ENCODE measurements at places on chromosomes 1 and 21. TPM values are rescaled to one million over a fixed set of nuclear protein-coding genes. Genes with fewer than 3 reads are reported as not detected.
A peak's percentile ranks its signal among the peaks of the same experiment; 100 is the strongest.

DNA sequence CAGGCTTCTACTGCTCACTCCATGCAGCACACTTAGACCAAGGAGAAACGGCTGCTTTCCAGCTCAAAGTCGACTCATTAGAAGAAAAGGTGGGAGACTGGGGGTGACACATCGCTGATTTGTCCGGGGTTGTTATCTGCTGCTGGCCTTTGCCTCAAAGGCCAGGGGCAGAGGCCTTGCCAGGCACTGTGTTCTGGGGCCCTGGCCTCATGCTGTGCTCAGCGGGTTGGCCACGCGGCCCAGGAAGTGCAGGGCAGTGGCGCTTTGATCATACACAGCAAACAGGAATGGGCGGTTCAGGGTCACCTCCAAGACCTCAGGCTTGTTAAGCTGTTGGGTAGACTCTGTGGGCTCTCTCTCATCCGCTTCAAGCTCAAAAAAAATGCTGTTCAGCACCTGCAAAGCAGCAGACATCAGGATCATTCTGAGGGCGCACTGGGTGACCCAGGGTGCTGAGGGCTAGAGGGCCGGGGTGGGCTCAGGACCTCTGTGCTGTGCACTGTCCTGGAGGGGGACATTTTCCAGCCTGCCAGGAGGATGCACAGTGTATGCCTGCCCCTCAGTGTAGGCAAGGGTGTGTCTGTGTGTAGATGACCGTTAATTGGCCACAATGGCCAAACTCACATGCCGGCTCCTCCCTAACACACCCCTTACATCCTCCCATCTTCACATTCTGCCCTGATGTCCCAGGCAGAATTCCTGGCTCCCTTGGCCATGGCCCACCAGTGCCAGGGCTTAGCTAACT lies 10.8 kb downstream of the AGT start:
- DNase-seq: no peak

DNA sequence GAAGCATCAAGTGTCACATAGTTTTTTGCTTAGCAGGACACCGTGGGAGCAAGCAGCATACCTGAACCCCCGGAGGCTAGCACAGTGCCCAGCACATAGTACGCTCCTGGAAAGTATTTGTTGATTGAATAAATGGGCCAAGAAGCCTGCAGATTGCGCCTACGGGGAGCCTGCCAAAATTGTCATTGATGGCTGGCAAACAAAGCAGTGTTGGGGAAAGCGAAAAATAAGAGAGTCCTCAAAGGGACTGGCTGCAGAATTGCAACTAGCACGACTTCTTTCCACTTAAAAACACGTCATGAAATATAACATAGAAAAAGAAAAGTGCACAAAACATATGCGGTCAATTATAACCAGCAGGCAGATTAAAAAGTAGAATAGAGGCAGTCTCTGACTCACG lies 125.2 kb upstream of the GALNT2 start:
- no peak for DNase-seq

DNA sequence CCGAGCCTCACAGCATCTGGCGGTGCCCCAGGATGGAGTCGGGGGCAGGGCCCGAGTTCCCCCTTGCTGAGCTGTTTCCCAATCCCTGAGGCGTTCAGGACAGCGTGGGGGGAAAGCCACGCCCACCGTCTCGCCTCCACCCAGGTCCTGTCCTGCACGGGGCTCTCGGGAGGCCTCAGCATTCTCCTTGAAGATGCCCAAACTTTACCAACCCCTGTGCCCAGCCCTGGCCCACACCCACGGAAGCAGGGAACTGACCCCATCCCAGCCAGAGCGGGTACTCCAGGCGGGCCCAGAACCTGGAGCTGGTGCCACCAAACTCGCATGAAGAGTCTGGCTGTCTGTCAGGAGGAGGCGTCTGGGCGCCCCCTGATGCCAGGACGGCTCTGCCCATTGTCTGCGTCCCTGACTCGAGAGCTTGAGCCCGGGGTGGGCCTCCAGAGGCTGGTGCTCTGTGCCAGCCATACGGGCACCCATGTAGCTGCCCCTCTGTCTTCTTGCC lies 35.3 kb upstream of the POFUT2 start:
- peak; percentile 66 for DNase-seq

DNA sequence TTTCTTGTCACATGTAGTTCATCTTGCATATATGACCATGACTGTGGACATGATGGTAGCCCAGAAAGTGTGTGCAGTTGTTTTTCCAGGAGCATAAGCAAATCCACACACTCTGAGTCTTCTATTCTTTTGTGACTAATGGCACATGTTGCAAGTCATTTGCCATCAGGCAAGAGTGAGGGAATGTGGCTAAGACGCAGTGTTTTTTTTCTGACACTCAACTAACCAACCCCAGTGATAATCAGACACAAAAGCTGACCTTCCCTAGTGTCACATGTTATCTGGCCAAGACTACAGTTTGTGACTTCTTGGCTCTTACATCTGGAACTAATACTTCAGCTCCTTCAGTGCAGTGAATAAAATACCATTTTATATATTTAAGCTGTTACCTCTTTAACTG lies 108.8 kb downstream of the ITSN1 start:
- no peak for DNase-seq

DNA sequence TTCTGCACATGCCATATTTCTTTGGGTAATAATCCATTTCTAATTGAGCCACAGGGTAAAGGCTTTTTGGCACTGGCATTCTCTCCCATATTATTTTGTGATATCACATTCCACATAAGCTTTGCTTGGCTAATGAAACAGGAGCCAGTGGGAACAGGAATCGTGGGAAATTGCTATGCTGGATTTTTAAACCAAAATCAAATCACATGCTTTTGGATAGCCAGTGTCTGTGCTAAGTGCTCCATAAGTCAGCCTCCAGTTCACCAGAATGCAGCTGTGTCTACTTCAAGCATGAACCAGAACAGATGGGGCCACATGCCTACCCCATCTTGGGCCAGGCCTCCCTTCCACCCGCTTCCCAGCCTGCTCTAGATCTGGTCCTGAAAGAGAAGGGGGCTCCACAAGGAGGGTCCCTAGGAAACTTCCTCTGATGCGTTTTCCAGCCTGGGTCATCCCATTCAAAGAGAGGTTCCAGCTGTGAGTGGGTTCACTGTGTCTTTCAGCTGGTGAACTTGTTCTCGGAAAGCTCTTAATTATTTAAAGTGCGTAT lies 131.2 kb upstream of the COA6 start:
- no peak for DNase-seq

DNA sequence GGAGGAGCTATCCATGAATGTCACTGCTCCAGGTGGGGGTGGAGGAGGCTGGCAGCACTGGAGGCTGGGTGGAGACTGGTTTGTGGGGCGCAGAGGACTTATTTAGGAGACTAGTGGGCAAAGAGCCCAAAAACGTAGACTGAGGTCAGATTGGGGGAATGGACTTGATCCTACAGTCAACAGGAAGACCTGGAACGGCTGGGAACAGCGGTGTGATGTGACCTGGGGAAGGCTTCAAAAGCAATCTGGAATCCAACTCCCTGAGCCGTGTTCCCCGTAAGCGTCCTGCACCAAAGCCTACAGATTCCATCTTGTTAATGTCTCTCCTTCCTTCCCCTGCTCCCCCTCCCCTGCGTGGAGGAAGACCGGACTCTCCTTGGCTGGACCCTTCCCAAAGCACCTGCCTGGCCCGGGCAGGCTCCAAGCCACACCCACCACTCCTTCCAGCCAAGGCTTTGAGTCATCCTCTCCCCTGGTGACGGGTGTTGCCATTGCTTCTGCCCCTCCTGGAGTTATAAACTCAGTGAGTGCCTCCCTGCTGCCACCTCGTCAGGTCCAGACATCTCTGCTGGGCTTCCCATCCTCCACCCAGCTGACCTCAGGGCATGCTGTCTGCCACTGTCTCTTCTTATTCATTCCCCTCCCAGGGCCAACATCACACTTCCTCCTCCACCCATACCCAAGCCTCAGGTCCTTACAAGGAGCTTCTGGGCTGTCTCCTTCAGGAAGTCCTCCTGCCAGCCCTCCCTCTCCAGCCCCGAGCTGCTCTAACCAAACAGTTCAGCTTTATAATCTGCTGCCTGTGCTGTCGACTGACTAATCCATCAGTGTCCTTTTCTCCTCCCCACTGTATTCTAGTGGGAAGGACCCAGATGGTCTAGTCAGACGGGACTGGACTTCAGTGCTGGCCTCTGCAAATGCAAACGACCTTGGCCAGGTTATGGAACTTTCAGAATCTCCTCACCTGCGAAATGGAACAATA lies 1.6 kb upstream of the CLSTN1 start:
- DNase-seq: peak; percentile 75

GRCh38 chr1:170967042-170967910 lies 31.9 kb downstream of the MROH9 start:
- no peak for DNase-seq

GRCh38 chr1:180973369-180973768 lies 49.3 kb downstream of the STX6 start:
- DNase-seq: no peak

DNA sequence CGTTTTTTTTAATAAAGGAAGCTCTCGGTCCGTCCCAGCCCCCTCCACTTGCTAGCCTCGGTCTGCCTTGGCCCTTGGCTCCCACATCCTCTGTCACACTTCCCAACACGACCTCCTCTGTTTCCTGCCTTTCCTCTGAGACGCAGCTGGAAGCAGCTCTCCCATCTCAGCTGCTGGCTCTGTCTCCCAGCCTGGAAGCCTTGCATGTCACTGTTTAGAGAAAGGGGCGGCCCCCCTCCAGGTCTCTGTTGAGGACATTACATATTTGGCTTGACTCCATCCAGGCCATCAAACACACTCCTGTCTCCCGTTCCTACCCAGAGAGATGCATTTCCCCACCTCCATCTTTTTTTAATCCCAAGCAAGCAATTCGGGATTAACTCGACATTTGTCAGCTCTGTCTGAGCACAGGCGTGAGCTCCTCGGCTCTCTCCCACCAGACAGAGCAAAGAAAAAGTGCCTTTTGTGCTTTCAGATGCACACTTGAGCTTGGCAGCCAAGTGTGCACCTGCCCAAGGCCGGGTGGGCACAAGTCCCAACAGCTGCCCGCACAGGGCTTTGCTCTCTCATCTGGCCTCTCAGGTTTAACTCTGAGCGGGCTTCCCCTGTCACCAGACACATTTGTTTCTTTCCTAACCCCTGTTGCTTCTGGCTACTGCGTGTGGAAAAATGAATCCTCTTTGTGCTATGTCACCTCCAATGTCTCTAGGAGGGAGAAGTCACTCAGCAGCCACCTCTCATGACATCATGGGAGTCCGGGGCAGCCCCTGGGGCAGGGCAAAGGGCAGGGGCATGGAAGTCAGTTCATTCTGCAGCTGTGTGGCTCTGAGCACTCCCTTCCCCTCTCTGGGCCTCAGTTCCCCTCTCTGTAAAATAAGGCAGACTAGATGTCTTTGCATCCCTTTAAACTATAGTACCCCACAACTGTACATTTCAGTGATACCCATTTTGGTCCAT lies 108.3 kb downstream of the KCND3 start:
- DNase-seq: no peak

GRCh38 chr1:178518894-178519293 lies 6.0 kb downstream of the TEX35 start:
- DNase-seq: no peak

DNA sequence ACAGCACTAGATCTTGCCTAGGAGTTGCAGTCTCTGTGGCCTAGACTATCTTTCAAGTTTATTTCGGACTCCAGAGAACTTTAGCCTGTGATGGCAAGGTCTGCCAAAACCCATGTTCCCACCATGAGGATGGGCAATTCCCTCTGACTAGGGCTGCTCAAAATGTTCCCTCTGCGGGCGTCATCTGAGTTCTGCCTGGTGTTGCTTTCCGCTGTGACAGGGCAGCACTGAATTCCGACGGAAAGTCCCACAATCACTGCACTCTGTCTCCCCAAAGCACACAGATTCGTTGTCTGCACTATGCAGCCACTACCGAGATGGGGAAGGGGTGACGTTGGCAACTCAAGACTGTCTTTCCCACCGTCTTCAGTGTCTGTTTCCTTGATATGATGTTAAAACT lies 75.2 kb downstream of the CATSPERE start:
- DNase-seq: no peak

DNA sequence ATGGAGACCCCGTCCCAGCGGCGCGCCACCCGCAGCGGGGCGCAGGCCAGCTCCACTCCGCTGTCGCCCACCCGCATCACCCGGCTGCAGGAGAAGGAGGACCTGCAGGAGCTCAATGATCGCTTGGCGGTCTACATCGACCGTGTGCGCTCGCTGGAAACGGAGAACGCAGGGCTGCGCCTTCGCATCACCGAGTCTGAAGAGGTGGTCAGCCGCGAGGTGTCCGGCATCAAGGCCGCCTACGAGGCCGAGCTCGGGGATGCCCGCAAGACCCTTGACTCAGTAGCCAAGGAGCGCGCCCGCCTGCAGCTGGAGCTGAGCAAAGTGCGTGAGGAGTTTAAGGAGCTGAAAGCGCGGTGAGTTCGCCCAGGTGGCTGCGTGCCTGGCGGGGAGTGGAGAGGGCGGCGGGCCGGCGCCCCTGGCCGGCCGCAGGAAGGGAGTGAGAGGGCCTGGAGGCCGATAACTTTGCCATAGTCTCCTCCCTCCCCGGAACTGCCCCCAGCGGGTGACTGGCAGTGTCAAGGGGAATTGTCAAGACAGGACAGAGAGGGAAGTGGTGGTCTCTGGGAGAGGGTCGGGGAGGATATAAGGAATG lies 505 bp downstream of the LMNA start:
- DNase-seq: peak; percentile 80

GRCh38 chr1:153771841-153772593 lies 3.2 kb upstream of the SLC27A3 start:
- no peak for DNase-seq

DNA sequence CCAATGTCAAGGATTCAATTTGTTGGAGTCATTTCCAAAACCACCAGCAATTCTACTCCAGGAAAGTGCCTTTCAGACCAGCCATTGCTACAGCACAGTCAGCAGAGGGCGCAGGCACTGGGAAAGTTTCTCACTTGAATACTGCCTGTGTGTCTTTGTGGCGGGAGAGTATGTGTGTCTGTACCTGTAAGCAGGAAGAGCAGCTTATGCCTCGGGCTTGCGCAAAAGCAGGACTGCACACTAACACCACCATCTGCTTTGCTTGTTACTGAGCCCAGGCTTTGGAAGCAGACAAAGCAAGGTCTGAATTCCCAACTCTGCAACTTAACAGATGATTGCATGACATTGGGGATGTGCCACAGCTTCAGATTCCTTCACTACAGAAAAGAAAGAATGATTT lies 7.0 kb upstream of the CTSE start:
- peak; percentile 80 for DNase-seq

GRCh38 chr1:99980928-99981327 lies 11.1 kb downstream of the SLC35A3 start:
- DNase-seq: no peak

GRCh38 chr1:180235502-180236239 lies 5.6 kb downstream of the LHX4 start:
- no peak for DNase-seq

MAEL gene
- total RNA-seq: not detected

SFN gene
- 83.8 TPM for total RNA-seq

EXO1 gene
- 0.32 TPM for total RNA-seq

RGS7 gene
- not detected for total RNA-seq

ALG14 gene
- 3.4 TPM for total RNA-seq
